Airway epithelial cell (primary cell): ENCODE measurements at places on chromosomes 4 and X. TPM values are rescaled to one million over a fixed set of nuclear protein-coding genes. Genes with fewer than 3 reads are reported as not detected.

TLR1 gene
- 0.14 and 0.49 TPM in 2 replicates for total RNA-seq

CFAP47 gene
- total RNA-seq = not detected in 2 replicates

SCRG1 gene
- not detected in 2 replicates for total RNA-seq

TCEAL7 gene
- 3.6 TPM in 1 of 2 replicates, not detected in the other for total RNA-seq

FDCSP gene
- total RNA-seq = not detected in 2 replicates

DDX53 gene
- not detected in 2 replicates for total RNA-seq

XAGE1A gene
- total RNA-seq = not detected in 2 replicates
